ENCODE measurements at places on chromosomes 3 and 15.

DNA sequence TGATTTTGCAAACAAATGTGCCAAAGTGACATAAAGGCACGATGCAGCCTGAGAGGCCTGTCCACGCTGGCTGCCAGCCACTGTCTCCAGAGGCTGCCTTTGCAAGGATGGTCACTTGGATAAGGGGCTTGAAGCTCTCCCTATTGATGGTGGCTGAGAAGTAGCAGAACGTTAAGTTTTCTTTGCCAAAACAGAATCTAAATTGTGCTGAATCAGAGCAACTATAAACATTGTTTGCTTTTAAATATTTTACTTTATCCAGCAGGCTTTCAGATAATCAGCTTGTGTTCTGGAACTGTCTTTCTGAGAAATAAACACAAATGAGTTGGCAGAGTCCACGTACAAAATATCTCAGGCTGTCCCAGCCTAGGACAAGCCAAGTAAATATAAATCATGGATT is 23.8 kb upstream of the CNBP start:
- no peak for DNase-seq

- DNase-seq, result no peak
Observed at GRCh38 chr3:163328680-163329079, 1749.6 kb downstream of the SI start.

- no peak for DNase-seq
Observed at GRCh38 chr15:78944202-78944625, 632 bp downstream of the CTSH start.

DNA sequence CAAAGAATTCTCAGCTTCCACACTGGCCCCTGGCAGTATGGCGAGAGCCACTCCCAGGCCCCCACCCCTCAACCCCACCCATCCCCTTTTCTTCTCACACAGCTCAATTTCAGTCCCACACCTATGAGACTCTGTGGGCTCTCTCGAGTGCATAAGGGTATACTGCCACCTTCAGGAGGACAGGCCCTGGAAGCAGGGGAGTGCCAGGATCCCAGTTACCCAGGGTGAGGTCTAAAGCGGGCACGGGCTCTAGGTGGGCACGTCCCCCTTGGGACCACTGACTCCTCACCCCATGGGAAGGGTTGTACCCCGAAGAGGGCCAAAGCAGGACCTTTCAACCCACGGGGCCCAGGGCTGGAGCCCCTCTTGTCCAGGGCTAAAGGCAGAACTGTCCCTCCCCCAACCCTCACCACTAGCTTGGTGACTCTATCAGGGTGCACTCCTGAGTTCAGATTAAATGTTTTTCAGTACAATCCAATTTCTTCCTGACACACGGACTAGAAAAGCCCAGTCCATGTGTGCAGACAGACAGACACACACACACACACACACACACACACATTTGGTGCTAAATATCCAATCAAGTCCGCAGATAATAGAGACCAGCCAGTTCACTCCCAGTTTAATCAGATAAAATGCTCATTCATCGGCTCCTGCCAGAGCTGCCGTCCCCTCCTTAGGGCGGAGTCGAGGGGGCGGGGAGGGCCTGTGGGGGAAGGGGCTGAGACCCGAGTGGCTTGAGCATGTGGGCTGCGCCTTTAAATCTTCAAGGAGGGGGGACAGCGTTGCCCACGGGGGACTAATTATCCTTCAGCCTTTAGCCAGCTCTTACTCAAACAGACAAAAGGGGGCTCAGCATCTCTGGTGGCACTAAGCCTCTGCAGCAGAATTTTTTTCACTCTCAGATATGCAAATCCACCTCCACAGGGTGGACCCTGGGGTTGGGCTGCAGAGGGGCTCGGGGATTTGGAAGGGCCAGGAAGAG is 59.3 kb downstream of the CYP11A1 start:
- no peak for DNase-seq

GRCh38 chr3:29527246-29527645 is 246.4 kb downstream of the RBMS3 start:
- no peak for DNase-seq
